Left ventricle myocardium inferior (tissue), 1 donor: ENCODE measurements at places on chromosomes 11 and 22. TPM values are rescaled to one million over a fixed set of nuclear protein-coding genes. Genes with fewer than 3 reads are reported as not detected.

Gene GPR83
- 0.25 TPM for total RNA-seq

Gene MYOD1
- total RNA-seq = not detected

Gene HBG2
- not detected for total RNA-seq

Gene EFCAB6
- total RNA-seq = 1.8 TPM

Gene GLB1L3
- total RNA-seq = not detected

Gene GLYATL1
- total RNA-seq = not detected

Gene MISFA
- total RNA-seq = 10.7 TPM

DNA sequence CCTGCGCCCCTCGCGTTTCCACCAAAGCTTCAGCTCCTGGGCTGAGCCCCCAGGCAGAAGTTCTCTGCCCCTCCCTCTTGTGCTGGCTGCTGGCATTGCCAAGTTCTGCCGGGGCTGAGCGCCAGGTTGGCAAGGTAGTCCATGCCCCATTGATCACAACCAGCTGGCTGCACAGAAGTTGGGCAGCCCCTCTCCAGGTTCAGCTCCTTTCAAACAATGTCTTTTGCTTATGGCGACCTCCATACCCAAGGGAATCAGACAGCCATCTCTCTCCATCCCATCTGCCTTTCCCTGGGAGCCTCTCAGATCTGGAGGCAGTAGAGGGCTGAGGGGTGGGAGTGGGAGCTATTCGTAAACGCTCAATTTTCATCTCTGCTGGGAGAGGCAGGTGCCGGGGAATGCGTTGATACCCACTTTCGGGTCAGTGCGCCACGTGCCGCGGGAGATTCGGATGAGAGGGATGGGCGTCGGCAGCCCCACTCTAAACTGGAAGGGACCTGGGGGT is 1.5 kb downstream of the ADAMTS8 start:
- no peak for DNase-seq

- no peak for DNase-seq
Observed at GRCh38 chr11:68503792-68504191, 43.2 kb downstream of the PPP6R3 start.

DNA sequence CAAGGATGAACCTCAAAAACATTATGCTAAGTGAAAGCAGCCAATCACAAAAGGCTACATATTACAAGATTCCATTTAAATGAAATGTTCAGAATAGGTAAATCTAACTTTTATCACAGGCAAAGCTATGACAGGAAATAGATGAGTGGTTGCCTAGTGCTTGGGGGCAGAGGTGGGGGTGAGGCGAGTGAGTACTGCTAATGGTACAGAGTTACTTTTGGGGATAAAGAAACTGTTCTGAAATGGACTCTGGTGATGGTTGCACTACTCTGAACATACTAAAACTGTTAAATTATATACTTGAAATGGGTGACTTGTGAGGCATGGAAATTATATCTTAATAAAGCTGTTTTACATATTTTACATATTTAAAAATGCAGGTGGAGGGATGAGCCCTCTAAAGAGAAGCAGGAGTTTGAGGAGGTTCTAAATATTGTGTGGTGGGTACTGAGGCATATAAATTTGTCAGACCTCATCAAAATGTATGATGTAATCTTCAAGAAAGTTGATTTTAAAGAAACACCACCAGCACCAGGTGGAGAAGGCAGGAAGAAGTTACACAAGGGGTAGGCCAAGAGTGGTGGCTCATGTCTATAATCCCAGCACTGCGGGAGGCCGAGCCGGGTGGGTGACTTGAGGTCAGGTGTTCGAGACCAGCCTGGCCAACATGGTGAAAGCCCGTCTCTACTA is 3.6 kb downstream of the SLC43A1 start:
- DNase-seq = no peak

GRCh38 chr22:45683680-45684079 is 12.0 kb downstream of the ATXN10 start:
- DNase-seq = no peak

DNA sequence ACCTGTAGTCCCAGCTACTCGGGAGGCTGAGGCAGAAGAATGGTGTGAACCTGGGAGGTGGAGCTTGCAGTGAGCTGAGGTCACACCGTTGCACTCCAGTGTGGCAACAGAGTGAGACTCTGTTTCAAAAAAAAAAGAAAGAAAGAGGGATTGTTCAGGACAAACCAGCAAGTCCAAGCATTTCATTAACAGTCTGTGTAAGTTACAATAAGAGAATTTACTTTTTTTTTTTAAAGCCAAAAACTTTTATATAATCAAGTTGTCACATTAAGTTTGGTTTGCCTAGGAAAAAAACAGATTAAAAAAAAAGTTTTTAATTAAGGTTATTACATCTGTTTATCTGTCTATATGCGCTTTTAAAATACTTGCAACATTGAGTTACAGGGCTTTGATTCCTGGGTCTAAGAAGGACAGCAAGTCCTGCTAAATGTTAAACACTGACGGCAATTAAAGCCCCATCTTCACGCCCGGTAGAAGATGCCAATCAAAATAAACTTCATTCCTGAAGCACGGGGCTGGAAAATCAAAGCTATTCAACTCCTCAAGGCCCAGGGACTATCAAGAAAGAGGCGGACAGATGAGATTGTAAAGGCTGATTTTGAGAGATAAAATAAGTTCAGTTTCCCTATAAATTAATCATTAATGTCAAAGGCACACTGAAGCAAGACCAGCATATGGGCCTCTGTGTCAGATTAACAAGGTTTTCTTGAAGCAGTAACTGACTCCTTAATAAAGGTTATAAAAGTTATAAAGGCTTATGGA is 10.7 kb downstream of the TMEM138 start:
- no peak for DNase-seq

DNA sequence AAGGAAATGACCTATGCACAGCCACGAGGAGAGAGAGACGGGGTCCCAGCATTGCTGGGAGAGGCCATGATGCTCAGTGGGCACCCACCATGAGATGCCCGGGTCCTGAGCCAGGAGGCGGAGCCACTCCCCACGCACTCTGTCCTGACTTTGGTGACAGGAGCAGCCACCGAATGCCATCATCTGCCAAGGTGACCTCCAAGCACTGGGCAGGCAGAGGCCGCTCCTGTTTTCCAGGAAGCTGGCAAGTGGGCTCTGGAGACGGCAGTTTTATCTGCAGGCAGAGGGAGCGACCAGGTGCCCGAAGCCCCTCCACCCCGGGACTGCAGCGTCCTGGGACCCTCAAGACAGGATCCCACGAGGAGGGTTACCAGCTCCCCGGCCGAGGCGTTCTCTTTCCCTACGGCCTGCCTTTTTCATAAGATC is 453.9 kb downstream of the BRD1 start:
- DNase-seq = no peak

DNA sequence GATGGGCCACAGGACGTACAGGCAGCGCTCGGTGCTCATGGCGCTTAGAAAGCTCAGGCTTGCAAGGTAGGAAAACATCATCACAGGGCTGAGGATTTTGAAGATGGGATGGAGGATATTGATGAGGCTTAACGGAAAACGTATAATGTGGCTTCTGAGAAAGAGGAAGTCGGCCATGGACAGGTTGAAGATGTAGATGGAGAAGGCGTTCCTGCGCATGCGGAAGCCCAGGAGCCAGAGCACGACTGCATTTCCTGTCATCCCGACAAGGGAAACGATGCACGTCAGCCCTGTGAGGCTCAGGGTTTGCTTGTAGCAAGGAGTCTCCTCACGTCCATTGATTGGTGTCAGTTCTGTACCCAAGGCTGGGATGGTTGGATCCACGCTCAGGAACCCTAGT is 17.4 kb upstream of the MRGPRX1 start:
- no peak for DNase-seq

DNA sequence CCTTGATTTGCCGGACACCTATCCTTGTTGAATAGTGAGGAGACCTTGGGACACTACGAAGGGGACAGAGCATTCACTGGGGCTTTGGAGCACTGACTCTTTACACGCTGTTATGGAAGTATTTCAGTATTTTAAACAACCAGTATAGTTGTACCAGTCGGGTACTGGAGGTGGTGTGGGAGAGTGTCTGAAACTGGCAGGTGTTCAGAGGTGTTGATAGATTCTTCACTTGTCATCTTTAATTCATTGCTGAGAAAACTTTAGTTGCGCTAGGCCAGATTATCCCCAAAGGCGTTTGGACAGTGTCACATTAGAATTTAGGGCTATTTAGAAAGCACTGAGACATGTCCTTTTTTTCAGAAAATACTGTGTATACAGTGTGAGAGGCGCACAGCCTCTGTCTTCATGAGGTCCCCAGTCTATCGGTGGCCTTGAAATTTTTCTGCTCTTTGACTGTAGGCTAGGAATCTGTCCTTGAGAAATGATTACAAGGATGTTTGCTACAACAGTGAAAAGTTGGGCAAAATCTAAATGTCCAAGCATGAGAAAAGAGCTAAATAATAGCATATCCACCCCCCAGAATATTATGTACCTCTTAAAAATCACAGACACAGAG is 69.7 kb downstream of the TEAD1 start:
- no peak for DNase-seq

DNA sequence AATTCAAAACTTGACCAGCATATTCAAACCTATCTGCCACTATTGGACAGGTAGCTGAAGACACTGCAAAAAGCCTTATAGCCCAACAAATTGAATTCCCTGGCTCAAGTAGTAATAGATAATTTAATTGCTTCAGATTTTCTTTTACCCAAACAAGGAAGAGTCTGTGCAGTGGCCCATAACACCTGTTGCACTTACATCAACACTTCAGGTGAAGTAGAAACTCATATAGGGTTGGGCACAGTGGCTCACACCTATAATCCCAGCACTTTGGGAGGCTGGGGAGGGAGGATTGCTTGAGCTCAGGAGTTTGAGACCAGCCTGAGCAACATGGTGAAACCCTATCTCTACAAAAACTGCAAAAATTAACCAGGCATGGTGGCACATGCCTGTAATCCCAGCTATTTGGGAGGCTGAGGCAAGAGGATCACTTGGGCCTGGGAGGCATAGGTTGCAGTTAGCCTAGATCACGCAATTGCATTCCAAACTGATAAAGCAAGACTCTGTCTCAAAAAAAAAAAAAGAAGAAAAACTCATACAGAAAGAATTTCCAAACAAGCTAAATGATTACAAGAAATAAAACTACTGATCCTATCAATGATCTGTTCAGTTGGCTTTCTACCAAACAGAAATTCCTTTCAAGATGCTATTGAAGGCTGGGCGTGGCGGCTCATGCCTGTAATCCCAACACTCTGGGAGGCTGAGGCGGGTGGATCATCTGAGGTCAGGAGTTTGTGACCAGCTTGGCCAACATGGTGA is 9.5 kb downstream of the FOLR3 start:
- no peak for DNase-seq

GRCh38 chr22:22156716-22157347 is 87.8 kb upstream of the VPREB1 start:
- no peak for DNase-seq

DNA sequence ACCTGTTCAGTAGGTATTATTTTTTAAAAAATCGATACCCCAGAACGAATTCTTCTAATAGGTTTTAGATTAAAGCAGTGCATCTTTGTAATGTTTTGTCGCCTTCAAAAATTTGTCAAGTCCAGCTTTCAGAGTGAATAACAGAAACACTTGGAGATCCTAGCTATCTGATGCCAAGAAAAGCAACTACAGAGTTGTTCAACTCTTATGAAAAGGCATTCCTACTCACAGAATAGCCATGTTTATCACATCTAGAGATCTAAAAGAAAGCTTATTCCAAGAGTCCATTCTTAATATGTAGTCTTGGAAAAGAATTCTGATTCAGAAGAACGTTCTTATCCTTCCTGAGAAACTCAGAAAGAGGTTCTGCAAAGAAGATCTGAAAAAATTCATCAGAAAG is 268.5 kb downstream of the TTC28 start:
- DNase-seq = no peak

DNA sequence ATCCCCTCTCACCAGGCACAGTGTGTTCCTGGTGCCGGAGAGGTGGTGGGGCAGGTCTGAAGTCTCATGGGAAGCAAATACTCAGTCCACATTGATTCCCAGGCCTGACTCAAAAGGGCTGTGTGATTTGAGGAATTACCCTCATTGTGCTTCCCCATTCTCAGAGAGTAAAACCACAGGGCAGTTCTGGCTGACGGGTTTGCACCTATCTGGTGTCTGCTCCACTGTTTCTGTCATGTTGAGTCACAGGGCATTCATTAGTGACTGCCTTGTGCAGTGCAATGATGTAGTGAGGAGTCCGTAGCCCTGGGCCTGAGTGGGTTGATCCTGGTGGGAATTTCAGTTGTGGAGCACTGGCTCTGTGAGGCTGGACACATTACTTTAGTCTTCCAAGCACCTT is 85.2 kb upstream of the ARHGAP20 start:
- no peak for DNase-seq

- DNase-seq = no peak
Observed at GRCh38 chr11:118672846-118673245, 6.6 kb downstream of the TREH start.

GRCh38 chr22:17694752-17695151 is 56.2 kb downstream of the BCL2L13 start:
- DNase-seq = no peak

- DNase-seq = no peak
Observed at GRCh38 chr11:65789230-65790103, 2.6 kb downstream of the OVOL1 start.

- DNase-seq = no peak
Observed at GRCh38 chr11:45733176-45733575, 67.8 kb upstream of the CHST1 start.
